ENCODE measurements at places on chromosomes 1 and 21. TPM values are rescaled to one million over a fixed set of nuclear protein-coding genes. Genes with fewer than 3 reads are reported as not detected.

Gene TIE1
- polyA plus RNA-seq: 63.4 TPM

Gene PHACTR4
- polyA plus RNA-seq: 75.0 TPM

Gene TCEA3
- 51.8 TPM for polyA plus RNA-seq

Gene RGS8
- polyA plus RNA-seq: 0.07 TPM

Gene SPRR1B
- polyA plus RNA-seq: not detected

Gene NIPAL3
- polyA plus RNA-seq: 22.2 TPM

Gene OR2M3
- 0.03 TPM for polyA plus RNA-seq

Gene KRTAP7-1
- polyA plus RNA-seq: not detected

Gene ABCA4
- 6.3 TPM for polyA plus RNA-seq

Gene TTC39A
- polyA plus RNA-seq: 9.0 TPM

Gene GON4L
- 70.5 TPM for polyA plus RNA-seq

Gene LMX1A
- not detected for polyA plus RNA-seq

Gene HUNK
- 18.5 TPM for polyA plus RNA-seq

Gene FAM78B
- polyA plus RNA-seq: 1.2 TPM

Gene FAM131C
- 2.4 TPM for polyA plus RNA-seq

Gene NBPF20
- 1.2 TPM for polyA plus RNA-seq

Gene CR1L
- 2.0 TPM for polyA plus RNA-seq

Gene PDPN
- 18.7 TPM for polyA plus RNA-seq

Gene TFF3
- polyA plus RNA-seq: 4.0 TPM

Gene LRRC47
- 64.4 TPM for polyA plus RNA-seq

Gene S100B
- polyA plus RNA-seq: 1.7 TPM

Gene AMY2A
- not detected for polyA plus RNA-seq

Gene DMBX1
- polyA plus RNA-seq: not detected

Gene SPATA46
- 5.0 TPM for polyA plus RNA-seq

Gene KANK4
- 24.1 TPM for polyA plus RNA-seq

Gene OSBPL9
- polyA plus RNA-seq: 151 TPM

Gene LCE4A
- polyA plus RNA-seq: not detected

Gene DUSP12
- 36.6 TPM for polyA plus RNA-seq

Gene CLCNKA
- 18.1 TPM for polyA plus RNA-seq

DNA sequence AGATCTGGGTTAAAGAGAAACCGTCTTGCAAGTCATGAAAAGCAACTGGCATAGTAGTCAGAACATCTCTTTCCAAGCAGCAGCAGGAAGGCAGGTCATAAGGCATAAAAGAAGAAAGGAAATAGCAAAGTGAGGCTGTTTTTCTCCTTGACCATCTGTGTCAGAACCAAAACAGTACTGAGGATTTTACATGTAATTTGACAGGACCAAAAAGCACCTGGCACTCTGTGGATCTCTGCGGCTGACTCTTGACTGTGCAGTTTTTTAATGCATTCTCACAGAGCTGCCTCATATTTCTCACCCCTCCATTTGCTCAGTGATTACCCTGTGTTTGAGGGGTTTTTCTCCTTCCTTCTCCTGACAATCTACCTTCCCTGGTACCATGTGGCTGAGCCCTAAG lies 17.7 kb downstream of the TBX15 start:
- no peak for DNase-seq

- DNase-seq: no peak
Measured at GRCh38 chr1:150650193-150650592, 20.8 kb upstream of the ENSA start.

GRCh38 chr1:37945743-37946702 lies 830 bp downstream of the INPP5B start:
- no peak for DNase-seq

- no peak for DNase-seq
Measured at GRCh38 chr1:185745165-185745564, 11.0 kb downstream of the HMCN1 start.

GRCh38 chr21:26320596-26320995 lies 150.0 kb upstream of the APP start:
- no peak for DNase-seq

DNA sequence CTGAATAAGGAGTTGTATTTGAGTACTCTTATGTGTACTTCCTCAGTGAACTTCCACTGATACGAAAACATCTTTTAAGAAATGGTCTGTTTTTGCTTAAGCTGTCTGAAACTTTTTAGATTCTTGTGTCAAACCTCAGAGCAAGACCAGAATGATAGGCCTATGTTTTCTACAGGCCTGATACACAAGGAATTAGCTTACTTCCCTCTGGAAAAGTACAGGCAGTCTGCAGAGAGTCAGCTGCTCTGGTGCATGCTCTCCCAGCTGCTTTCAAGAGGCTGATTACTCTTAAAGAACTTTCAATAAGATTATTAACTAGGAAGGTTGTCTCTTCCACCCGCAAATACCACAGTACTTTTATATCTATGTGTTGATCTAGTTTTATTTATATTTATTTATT lies 9.5 kb downstream of the SNX27 start:
- DNase-seq: no peak

GRCh38 chr1:245580651-245581050 lies 425.9 kb downstream of the KIF26B start:
- DNase-seq: no peak

GRCh38 chr1:93776728-93777127 lies 95.1 kb upstream of the BCAR3 start:
- DNase-seq: no peak

GRCh38 chr1:178330848-178331497 lies 165.8 kb downstream of the CLEC20A start:
- no peak for DNase-seq

GRCh38 chr1:167566766-167567165 lies 13.2 kb upstream of the CREG1 start:
- DNase-seq: no peak

DNA sequence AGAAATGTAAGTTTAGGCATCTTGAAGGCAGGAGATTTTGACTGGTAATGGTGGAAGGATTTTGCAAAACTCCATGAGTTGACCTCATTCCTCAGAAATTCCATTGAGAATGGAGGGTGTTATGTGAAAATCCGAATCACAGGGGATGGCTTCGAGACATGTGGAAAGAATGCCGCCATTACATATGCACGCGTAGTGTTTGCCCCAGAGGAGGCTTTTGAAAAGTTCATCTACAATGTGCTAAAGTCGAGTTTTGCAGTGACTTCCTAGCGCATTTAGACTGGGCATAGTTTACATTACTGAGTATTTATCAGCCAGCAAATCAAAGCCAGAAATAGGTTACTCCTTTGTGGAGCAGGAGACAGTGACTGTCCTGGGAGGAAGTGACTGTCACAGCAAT lies 307.4 kb downstream of the KIF26B start:
- DNase-seq: no peak

GRCh38 chr1:6796095-6796494 lies 10.8 kb downstream of the CAMTA1 start:
- DNase-seq: no peak

- no peak for DNase-seq
Measured at GRCh38 chr1:184033711-184034167, 3.8 kb downstream of the COLGALT2 start.

DNA sequence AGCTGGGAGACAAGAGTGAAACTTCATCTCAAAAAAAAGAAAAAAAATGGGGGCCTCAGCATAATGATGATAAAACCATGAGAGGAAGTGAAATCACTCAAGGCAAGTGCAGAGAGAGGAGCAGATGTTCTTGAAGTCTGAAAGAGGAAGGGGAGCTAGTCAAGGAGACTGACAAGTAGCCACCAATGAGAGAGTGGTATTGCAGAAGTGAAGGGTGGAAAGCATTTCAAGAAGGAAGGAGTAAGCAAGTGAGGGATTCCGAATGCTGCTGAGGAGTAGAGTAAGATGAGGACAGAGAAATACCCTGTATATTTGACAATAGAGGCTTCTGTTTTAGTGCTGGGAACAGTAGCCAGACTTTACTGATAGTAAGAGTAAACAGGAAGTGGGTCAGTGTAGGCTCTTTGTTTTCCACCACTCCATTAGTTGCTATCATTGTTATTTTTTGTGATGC lies 2.9 kb downstream of the TATDN3 start:
- no peak for DNase-seq

- no peak for DNase-seq
Measured at GRCh38 chr1:2449636-2450454, 26.2 kb upstream of the PLCH2 start.

DNA sequence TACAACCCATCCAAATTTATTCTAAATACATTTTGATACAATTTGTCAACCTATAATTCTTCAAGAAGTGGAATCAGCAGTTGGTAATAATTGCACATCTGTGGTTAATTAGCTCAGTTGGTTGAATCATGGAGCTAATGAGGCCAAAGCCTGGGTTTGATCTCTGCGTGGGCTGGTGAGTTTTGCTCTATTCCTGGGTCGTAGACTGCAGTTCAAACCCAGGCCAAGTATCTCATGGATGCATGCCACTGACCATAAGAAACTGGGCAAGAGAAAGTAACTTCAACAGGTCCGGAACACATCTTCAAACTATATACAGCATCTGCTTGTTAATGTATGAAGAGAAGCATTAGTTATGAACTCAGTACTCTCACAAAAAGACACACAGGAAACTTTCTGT lies 779.7 kb downstream of the USP25 start:
- DNase-seq: no peak

- DNase-seq: no peak
Measured at GRCh38 chr1:241821363-241821762, 26.6 kb upstream of the EXO1 start.

- no peak for DNase-seq
Measured at GRCh38 chr1:115275216-115275615, 62.8 kb downstream of the NGF start.

GRCh38 chr1:233512538-233512937 lies 101.4 kb upstream of the KCNK1 start:
- no peak for DNase-seq

GRCh38 chr1:189659731-189660130 lies 817.9 kb downstream of the BRINP3 start:
- no peak for DNase-seq

GRCh38 chr21:16587141-16587581 lies 857.4 kb downstream of the USP25 start:
- DNase-seq: no peak

GRCh38 chr1:38266197-38266520 lies 219.6 kb upstream of the POU3F1 start:
- no peak for DNase-seq

DNA sequence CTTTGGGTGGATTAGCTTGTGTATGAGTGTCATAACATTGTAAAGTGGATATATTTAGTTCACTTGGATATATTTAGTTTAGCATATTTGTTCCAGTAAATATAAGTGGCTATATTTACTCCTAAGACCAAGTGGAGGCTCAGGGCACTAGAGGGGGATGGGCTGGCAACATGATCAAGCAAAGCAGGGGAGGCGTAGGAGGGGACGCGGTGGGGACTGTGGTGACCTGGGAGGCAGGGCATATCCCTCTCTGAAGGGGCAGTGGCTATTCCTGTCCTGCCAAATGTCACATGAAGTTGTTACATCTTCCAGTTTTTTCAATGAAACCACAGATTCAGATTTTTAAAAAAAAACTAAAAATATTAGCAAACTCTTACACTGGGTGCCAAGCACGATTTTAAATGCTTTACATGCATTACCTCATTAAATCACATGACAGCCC lies 51.9 kb upstream of the EDN2 start:
- DNase-seq: no peak

DNA sequence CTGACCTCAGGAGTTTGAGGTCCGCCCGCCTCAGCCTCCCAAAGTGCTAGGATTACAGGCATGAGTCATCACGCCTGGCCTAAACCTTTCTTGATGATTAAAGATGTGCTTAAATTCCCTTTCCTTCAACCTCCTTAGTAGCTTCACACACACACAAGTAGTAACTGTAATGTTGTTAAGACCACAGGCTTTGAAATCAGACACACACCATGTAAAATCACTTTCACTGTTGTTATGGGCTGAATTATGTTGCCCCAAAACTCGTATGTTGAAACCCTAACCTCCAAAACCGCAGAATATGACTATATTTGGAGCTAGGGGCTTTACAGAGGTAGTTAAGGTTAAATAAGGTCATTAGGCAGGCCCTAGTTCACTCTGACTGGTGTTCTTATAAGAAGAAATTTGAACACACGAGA lies 180.2 kb downstream of the NR5A2 start:
- DNase-seq: no peak

GRCh38 chr1:41020654-41021053 lies 871 bp downstream of the SLFNL1 start:
- no peak for DNase-seq

- no peak for DNase-seq
Measured at GRCh38 chr1:234979296-234980279, 149.0 kb downstream of the TOMM20 start.

DNA sequence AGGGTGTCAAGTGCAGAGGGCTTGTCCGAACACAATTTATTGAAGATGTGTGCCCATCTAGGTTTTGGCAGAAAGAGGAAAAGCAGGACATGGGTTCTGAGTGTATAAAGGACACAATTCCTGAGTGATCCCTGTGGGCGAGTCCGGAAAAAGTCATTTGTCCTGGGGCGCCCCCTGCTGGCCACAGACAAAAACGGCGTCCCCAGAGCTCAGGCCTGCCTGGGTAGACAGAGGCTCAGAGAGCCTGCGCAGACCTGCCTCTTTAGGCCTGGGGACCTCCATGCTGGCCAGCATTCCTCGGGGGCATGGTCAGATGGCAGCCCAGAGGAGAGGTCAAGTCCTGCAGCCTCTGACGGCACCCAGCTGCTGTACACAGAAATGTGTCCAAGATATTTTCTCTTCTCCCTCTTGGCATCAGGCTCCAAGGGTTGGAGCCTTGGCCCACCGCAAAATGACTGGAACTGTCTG lies 65.5 kb upstream of the LRP8 start:
- peak; percentile 78 for DNase-seq

GRCh38 chr1:84691122-84691783 lies 992 bp upstream of the SSX2IP start:
- DNase-seq: no peak

DNA sequence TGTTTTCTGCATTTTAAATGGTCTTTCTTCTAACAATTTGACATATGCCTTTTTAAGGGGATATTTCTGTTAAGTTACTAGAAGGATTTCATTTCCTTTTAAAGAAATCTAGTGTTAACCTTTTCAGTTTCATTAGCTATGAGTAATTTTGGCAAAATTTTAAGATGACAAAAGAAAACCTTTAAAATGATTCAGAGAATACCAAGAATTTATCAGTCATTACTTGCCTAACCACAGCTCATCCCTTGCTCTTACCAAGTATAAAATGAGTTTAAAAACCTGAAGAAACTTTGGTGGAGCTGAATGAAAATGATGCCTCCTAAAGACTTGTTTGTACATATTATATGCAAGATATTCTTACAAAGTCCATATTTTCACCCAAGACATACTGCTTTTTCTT lies 101.7 kb downstream of the NEK7 start:
- DNase-seq: no peak

Data from renal pelvis (tissue), 12 donors.